ENCODE measurements at places on chromosomes 13 and 19. TPM values are rescaled to one million over a fixed set of nuclear protein-coding genes. Genes with fewer than 3 reads are reported as not detected.

DNA sequence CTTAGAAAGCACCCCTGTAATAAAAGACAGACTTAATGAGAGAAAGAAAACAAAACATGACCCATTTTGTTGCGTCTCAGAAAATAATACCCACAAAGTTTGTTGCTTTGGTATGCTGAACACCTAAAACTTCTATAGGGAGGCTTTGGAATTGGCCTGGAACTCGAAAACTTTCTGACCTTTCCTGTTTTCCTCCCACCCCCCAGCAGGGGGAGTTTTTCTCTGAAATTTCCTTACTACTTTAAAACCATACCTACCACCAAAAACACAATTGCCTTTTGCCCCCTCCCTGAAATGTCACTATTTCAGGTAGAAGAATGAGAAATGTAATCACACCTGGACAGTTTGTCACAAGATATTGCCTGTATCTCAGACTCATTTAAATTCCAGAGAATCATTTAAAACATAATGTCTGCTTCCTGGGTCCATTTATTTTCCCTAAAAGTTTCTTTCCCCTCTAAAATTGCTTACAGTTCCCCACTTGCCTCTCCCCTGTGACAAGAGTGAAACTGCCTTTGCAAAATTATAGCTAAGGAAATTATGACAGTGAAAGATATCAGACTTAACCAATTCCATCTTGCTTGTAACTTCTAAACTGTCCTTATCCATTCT is 2700.2 kb downstream of the PCDH9 start:
- no peak for DNase-seq

DNA sequence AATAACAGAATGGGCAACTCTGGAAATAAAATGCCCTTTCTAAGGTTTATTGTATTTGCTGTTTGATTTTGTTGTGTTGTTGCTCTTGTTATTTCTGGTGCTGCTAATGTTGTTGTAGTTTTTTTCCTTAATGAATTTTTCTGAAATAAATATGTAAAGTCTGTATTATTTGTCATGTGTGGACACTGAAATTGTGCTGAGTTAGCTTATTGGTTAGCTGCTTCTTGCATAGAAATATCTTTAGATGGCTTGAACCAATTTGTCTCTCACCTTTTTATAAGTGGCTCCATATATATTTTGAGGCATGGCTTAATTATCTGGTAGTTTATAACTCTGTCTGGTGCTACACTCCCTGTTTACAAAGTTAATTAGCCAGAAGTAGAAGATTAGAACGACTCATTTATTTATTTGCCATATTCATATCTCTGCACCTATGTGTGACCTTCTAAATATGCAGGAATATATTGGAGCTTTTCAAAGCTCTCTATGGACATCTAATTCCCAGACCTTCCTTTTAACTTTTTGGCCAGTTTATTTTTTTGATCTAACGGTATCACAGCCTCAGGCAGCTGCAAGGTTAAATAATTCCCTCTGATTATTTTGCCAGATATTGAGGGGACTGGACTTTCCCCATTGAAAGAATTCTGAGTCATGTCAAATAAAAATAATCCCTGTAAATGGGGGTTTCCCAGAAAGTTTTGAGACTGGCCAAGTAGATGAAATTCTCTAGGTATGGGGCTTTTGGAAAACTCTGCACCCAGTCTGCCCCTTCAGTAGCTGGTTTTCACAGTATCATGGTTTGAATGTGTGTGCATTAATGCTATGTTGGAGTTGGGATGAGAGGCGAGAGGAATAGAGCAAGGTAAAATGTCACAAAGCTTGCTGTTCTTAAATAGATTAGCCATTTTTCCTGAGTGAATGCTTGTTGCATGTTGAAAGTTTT is 1331.7 kb upstream of the MIR17HG start:
- DNase-seq = peak; percentile 6

GRCh38 chr13:39401756-39402155 is 201.2 kb downstream of the LHFPL6 start:
- no peak for DNase-seq

DNA sequence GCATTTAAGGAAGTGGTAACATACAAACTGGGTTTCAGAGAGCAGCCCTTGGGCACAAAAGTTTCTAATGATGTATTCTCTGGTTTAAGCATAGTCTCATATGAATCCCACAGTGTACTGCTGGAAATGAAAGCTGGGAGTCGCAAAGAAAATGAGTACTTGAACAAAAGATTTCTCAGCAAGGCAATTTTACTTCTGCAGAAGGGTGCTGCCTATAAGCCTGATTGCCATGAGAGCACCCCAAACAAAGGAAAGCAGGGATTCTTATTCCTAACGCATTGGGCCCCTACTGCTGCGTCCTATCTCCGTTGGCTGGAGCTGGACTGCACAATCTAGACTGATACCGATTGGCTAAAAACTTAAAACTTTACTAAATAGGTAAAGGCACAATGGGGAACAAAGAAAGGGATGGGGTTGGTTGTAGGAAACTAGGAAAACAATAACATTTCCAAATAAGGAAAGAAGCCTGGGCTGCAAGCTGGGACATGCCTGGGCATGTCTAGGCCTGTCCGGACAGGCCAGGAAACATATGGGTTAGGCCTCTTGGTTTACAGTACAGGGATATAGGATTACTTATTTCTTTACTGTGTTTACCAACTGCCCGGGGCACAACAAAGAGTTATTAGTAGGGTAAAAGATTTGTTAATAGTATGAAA is 27.4 kb upstream of the VN1R4 start:
- peak; percentile 7 for DNase-seq

DNA sequence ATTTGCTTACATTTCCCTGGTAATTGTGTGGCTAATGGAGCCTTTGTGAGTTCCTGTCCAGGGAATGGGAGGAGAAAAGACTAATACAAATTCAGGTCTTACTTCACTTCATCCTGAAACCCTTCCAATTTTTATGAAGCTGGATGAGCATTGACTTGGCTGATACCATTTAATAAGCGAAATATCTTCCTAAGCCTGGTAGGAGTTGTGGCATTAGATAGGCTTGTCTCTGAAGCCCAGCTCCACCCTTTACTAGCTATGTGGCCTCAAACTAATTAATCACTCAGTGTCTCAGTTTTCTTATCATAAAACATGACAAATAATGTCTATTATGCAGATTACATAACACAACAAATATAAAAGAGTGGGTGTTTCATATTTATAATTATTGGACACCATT is 106.3 kb downstream of the FGF9 start:
- DNase-seq = no peak

Gene PCDH17
- under 0.01 TPM for total RNA-seq

Gene CRB3
- 0.17 TPM for total RNA-seq

Gene PEX11G
- total RNA-seq = 3.9 TPM

Gene CBARP
- 1.5 TPM for total RNA-seq
